ENCODE measurements at places on chromosomes 1 and 21.

GRCh38 chr1:101507547-101507971 is 270.7 kb downstream of the S1PR1 start:
- no peak for DNase-seq

DNA sequence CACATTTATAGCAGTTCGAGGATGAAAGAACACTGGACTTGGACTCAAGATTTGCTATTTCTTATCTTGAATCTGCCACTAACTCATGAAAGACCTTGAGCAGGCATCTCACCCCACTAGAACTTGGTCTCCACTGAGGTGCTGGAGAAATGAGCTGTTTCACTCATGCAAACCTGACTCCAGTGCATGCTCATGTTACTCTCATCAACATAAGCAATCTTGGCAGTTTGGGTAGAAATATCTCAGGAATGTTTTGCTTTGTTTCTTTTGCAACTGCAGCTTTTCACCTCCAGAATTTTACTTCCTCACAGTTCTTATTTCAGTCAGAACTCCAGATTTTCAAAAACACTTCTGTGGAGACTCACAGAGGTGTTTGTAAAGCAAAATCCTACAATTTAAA is 46.2 kb upstream of the DAB1 start:
- DNase-seq, result no peak

DNA sequence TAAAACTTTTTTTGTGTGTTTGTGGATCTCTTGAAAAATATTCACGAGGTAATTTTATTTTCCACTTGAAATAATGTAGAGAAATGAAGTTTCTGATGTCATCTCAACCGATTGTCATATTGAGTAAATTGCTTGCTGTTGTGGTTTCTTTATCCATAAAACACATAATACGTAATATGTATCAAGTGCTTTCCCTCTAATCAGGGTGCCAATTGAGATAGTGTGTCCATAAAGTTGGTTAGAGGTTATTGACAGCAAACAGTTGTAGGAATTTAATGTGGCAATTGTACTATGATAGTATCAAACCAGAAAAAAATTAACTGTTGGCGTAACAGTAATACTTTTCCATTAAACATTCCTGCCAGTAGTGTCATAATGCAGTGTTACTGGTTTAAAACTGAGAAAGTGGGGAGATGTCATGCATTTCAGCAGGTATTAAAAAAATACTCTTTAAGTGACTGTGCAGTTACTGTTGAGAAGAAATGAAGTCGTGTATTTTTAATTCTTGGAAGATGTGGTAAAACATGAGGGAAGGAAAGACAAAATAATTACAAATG is 38.3 kb downstream of the USP25 start:
- DNase-seq, result no peak

DNA sequence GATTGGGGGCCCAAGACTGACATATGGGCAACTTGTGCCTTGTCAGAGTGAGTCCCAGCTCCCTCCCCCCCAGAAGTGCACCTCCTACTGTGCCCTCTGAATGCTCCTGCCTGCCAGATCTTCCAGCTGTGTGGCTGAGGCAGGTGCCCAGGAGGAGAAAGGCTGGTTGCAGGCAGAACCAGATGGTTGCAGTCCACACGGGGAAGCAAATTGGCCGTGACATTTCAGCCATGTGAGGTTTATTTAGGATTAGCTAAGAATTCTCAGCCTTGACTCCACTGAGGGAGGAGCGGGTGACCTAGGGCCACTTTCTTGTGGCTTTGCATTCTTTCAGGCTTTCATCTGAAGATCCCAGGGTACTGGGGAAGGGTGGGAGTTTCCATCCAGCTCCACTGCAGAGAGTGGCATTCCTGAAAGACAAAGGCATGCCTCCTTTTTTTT is 33.8 kb downstream of the PEX14 start:
- no peak for DNase-seq

- DNase-seq, result no peak
These were observed 30.6 kb downstream of the LY9 start for GRCh38 chr1:160826546-160826945.

DNA sequence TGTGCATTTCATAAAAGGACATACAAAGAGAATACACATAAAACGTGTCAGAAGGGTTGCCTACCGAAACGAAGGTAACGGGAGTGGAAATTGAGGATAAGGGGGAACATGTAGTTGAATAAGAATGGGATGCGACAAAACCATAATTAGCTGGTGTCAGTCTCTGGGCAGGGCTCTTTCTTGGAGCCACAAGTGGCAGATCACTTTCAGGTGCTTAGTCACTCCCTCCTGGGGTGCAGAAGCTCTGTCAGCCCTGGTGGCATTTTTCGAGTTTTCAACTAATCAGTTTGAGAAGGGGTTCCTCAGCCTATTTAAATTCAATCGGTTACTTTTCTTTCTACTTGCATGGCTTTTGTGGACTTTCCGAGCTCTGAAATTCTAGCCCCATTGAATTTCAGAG is 133.9 kb upstream of the IGSF21 start:
- DNase-seq, result no peak

DNA sequence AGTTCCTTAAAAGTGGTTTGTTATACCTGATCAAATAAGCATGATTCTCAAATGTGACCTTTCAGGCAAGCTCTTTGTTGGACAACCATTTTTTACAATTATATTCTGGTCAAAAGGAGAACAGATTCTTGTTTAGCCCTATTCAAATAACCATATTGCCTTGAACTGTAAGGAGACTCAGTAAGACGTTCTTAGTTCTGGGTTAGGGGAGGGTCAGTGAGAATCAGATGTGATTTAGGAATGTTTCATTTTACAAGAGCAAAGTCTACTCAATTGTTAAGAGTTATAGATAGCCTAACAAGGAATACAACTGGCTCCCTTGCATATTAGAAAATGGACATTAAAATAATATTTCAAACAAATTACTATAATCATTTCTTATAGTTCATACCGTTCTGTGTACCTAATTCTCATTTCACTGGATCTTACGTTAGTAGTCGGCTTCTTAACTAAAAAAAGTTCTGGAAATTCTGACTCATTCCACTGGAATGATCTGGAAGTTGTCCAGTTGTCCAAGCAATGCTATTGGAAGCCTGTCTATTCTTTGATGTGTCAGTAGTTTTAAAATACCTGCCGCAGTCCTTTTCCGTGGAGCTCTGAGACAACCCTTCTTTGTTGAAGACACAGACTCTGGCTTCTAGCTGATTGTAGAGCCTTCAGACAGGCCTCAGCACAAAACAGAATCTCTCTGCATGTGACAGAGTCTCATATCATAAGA is 88.8 kb downstream of the MAST2 start:
- peak; percentile 76 for DNase-seq

- no peak for DNase-seq
These were observed 37.2 kb downstream of the EGLN1 start for GRCh38 chr1:231384696-231385415.

DNA sequence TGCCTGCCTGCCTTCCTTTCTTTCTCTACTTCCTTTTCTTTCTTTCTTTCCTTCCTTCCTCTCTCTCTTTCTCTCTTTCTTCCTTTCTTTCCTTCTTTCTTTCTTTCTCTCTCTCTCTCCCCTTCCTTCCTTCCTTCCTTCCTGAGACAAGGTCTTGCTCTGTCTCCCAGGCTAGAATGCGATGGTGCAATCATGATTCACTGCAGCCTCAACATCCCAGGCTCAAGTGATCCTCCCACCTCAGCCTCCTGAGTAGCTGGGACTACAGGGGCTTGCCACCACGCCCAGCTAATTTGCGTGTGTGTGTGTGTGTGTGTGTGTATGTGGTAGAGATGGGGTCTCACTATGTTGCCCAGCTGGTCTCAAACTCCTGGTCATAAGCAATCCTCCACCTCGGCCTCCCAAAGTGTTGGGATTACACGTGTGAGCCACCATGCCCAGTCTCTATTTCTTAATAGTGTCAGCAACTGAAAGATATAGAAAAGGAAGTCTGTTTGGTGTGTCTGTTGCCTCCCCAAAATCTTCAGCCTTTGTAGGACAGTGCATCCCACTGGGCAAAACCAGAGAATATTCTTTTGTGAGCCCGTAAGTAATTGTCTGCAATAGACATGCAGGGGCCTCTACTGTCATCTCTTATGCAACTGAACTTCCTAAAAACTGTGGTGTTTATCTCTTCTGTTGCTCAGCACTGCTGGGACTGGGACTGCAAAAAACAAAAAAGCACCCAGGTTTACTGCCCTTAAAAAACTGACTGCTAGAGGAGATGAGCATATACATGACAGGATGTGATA is 20.9 kb upstream of the RAB4A start:
- DNase-seq, result no peak

GRCh38 chr1:51875291-51875772 is 3.2 kb downstream of the NRDC start:
- DNase-seq, result no peak

GRCh38 chr1:224124220-224124619 is 10.3 kb downstream of the FBXO28 start:
- DNase-seq, result no peak

DNA sequence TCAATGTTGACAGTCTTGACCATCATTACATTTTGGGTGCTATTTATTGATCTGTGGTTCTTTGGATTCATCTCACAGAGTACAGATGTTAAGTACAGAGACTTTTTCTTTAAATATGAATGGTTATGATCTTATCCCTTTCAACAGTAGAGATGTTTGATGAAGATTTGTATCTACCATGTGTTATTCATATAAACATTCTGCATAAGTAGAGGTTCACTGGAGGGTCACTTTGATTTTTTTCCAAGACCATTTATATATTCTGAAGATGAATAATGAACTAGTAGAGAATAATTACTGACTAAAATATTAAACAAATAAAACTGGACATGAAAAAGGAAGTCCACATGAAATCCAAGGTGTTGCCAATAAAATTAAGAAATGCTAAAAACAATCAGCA is 28.6 kb upstream of the HUNK start:
- DNase-seq, result no peak

DNA sequence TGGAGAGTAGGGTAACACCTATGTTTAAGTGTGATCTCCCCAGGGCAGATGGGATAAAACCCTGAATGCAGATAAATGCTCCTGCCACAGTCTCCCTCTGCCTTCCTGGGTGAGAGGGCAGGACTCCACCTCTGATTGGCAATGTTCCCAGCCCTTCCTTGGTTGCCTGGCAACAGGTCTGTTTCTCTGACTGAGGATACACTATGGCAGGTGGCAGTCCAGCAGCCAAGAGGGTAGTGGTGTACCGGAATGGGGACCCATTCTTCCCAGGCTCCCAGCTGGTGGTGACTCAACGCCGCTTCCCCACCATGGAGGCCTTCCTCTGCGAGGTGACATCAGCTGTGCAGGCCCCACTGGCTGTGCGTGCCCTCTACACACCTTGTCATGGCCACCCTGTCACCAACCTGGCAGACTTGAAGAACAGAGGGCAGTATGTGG is at the start of gene DCDC2B:
TSS of gene DCDC2B (plus strand) at position 199 of the 438 bp plus-strand sequence. CDS start at position 204, 5 bp downstream.
- peak; percentile 53 for DNase-seq

DNA sequence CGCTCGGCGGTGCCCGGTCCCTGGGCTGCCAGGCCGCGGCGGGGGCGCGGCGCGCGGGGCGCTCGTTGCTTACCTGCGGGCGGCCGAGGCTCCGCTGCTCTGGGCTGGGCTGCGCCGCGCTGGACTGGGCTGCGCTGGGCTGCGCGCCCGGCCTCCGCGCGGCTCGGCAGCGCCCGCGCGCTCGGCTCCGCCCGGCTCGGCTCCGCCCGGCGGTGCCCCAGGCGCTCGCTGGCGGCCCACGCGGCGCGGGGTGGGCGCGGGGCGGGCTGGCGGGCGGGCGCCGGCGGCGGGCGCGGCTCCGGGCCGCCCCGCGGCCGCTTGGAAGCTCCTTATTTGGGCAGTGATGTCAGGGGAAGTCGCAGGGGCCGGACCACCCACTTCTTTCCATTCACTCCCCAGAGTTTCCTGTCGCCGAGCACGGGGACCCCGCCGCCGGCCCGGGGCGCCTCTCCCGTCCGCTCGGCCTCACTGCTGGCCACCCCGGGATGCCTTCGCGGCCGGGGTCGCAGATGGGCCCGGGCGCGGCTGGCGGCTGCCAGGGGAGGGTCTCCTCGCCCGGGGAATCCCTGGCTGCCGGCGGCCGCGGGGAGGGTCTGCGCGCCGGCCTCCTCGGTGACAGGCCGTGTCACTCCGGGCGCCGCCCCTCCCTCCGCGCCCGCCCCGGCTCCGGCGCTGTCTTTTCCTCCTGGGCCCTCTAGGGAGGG is 177.7 kb upstream of the EDN2 start:
- peak; percentile 82 for DNase-seq

DNA sequence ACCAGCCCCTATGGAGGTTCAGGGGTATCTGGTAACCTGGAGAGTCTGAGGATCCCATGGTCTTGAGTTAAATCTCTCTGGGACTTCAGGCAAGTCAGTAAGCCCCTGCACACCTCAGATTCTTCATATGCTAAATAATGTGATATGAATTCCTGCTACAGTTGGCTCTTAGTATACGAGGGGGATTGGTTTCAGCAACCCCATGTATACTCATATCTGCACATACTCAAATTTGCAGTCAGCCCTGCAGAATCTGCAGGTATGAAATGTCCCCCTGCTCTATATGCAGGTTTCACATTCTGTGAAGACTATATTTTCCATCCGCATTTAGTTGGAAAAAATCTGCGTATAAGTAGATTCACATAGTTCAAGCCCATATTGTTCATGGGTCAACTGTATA is 136.6 kb downstream of the TOMM20 start:
- DNase-seq, result no peak

GRCh38 chr1:89989799-89990198 is 5.1 kb upstream of the ZNF326 start:
- DNase-seq, result peak; percentile 79

DNA sequence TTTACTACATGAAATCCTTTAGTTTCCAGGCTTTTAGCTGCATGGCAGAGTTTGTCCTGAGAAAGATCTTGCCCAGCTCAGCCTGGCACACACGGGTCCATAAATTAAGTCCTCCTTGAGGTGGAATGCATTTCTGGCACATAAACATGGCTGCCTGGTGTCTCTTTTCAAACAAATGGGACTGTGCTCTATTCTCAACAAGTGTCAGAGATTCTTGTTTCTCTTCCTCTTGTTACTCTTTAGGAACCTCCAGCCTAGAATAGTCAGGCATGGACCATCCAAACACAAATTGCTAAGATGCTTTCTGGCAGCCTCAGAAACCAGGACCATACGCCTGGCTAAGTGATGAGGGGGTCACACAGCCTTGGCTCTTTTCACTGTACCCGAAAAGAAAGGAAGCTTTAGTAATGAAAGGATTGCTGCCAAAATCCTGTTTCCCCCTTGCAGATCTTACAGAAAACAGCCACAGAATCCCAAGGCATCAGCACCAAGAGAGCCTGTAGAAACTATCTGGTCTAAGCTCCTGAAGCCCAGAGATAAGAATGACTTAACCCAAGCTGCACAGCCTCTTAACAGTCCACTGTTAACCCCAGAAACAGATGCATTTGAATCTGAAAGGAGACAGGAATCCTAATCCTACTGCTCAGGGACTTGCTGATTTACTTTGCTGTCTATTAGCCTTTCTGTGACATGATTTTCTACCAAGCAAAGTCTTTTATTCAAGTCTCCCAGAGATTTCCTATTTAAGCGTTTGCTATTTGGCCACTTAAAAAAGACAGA is 31.9 kb upstream of the NRDC start:
- DNase-seq, result no peak

Measured in hepatocyte (in vitro differentiated cells).